ENCODE measurements at places on chromosomes 4 and X.
A peak's percentile ranks its signal among the peaks of the same experiment; 100 is the strongest.

DNA sequence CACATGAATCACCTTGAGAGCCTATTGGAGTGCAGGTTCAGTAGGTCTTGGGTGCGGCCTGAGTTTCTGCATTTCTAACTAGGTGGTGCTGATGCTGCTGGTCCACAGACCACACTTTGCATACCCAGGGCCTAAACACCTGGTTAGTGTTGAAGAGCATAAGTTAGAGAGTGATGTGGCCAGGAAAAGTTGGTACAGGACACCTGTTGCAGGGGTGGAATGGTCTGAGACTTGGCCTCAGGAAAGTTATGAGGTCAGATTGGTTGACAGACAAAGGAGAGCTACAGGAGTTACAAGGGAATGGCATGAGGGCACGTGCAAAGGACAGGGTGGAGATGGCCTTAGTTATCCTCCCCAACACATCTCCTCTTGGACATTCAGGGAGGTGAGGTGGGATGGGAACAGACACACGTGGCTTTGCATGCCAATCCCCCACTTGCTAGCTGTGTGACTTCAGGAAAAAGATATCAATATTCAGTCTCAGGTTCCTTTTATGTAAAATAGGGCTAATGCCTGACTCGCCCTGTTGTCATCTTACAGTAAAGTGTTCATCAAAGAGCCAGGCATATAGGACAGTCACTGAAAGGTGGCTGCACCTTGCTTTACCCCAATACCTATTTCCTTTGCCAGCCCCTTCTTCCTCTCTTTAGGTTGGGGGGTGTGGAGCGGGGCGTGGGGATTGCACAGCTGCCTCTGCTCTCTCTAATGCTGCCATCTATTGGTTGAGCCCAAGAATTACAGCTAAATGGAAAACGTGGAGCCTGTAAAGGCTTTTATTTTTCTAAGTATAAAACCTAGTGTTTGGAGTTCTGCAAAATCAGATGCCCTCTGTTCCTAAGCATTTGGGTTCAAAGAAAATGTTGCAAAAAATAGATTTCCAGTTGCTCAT, 47.5 kb downstream of the ATG4A start:
- no peak for DNase-seq
- H3K4me1 ChIP-seq, result no peaks in the 10 kb centered on the region
- no peak overlapping the region for H3K4me3 ChIP-seq

DNA sequence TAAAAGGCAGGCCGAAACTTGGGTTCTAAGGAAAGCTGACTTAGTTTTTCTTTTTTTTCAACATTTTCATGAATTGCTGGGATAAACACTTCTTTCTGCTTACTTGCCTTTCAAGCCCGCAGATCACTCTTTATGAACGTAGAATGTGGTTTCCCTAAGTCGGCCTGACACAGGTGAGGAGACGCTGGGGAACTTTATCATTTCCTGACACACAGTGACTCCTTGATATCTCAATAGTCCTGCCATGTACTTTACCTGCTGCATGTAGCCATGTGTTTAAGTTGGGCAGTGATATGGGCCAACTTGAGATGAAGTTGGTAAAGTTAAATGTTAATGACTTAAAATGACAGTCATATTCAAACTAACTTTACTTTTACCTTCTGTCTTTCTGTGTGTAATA, 26.6 kb upstream of the SNCA start:
- no peak overlapping the region for H3K27ac ChIP-seq
- H3K36me3 ChIP-seq, result no peaks in the 10 kb centered on the region
- no peak overlapping the region for H3K4me3 ChIP-seq

GRCh38 chr4:154998284-154998683, 210.2 kb upstream of the NPY2R start:
- H3K27me3 ChIP-seq, result peaks cover 1% of the 10 kb centered on the region
- peaks cover 3% of the 10 kb centered on the region for H3K4me1 ChIP-seq
- DNase-seq, result no peak
- H3K4me3 ChIP-seq, result no peak overlapping the region

DNA sequence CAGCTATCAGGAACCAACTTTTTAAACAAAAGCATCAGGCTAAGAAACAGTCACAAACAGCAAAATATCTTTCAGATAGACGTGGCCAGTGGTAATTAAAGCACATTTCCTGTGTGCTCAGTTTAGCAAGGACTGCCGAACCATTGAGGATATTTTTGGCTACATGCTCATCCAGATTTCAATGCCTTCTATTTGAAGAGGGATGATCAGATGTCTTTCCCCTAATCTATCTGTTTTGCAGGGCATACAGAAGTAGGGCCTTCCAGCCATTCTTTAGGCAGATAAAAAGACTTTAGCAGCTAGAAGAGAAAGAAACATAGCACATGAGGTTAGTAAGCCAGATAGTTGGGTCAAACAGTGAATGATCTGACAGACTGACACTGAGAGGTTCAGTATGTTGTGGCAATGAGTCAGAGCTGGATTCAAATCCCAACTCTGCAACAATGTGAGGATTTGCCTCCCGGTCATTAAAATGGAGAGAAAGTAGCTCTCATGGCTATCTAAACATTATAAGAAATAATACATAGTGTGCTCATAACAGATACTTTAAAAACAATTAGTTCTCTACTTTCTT, 100.0 kb upstream of the PRKG2 start:
- H3K4me1 ChIP-seq, result no peaks in the 10 kb centered on the region
- no peaks in the 10 kb centered on the region for H3K27me3 ChIP-seq
- no peak overlapping the region for H3K4me3 ChIP-seq

DNA sequence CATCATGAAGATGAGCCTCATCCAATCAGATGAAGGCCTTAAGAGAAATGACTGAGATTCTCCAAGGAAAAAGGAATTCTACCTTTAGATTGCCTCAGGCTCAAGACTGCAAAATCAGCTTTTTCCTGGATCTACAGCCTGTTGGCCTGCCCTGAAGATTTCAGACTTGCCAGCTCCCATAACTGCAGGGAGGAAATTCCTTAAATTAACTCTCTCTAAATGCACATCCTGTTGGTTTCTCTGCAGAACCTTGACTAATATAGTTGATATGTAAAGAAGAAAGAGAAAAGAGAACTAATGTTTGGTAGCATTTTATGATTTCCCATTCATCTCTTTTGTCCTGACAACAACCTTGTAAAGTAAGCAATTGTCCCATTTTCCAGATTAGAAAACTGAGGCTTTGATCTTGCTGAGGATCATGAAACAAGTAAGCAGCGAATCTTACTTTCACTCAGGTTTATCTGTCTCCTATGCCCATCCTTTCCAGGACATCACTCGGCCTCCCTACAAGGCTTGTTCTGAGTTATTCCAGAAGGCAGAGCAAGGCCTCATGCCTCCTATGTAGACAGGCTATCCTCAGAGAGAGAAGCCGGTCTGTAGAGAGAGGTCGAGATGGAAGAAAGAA, 115.0 kb upstream of the LDB2 start:
- no peak for DNase-seq
- no peaks in the 10 kb centered on the region for H3K4me1 ChIP-seq
- H3K4me3 ChIP-seq, result no peak overlapping the region
- H3K36me3 ChIP-seq, result no peaks in the 10 kb centered on the region
- no peak overlapping the region for H3K27ac ChIP-seq

- H3K36me3 ChIP-seq, result no peaks in the 10 kb centered on the region
- no peak overlapping the region for H3K27ac ChIP-seq
- DNase-seq, result no peak
- no peaks in the 10 kb centered on the region for H3K4me1 ChIP-seq
- H3K27me3 ChIP-seq, result no peaks in the 10 kb centered on the region
Measured at GRCh38 chr4:52241916-52242315, 190.8 kb downstream of the SPATA18 start.

DNA sequence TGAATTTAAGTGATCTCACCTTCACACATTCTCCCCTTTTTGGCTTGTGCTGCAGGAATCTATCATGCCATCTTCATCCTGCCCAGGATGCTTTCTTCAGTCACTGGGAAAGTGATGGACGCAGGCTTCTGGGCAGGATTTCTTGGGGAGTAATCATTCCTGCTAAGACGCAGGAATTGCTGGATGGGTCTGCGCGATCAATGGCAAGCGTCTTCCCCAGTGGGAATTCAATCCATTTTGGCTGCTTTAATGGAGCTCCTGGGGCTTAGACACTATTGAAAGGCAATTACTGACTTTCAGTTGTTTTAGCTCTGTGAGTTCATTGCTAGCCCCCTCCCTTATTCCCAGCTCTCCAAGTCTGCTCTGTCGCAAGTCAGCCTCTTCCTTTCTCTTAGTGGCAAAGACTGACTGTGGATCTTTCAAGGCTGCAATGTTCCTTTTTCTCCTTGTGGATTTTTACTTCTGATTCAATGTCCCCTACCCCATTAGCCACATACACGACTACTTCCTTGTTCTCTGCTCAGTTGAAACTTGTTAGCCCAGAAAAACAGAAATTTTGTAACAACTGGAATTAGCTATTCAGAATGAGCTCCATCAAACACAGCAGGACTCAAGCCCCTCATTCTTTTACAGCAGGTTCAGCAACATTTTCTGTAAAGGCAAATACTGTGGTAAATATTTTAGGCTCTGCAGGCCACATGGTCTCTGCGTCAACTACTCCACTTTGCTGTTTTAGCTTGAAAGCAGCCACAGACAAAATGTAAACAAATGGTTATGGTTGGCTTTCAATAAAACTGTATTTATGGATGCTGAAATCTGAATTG, 154.9 kb downstream of the ASB9 start:
- H3K4me1 ChIP-seq, result peaks cover 1% of the 10 kb centered on the region
- H3K27me3 ChIP-seq, result peaks cover 2% of the 10 kb centered on the region
- DNase-seq, result no peak
- no peaks in the 10 kb centered on the region for H3K36me3 ChIP-seq
- H3K4me3 ChIP-seq, result no peak overlapping the region

- no peaks in the 10 kb centered on the region for H3K27me3 ChIP-seq
- H3K4me3 ChIP-seq, result no peak overlapping the region
- H3K27ac ChIP-seq, result peak overlapping the region; percentile 94
Measured at GRCh38 chr4:184422378-184422777, 52.0 kb downstream of the IRF2 start.

GRCh38 chr4:161419822-161420221, 744.0 kb downstream of the FSTL5 start:
- no peak overlapping the region for H3K4me3 ChIP-seq
- no peaks in the 10 kb centered on the region for H3K27me3 ChIP-seq
- DNase-seq, result no peak
- H3K36me3 ChIP-seq, result no peaks in the 10 kb centered on the region
- H3K27ac ChIP-seq, result no peak overlapping the region

GRCh38 chr4:96955226-96955625, 1115.3 kb downstream of the PDHA2 start:
- H3K27ac ChIP-seq, result no peak overlapping the region
- no peak overlapping the region for H3K4me3 ChIP-seq
- H3K4me1 ChIP-seq, result no peaks in the 10 kb centered on the region
- no peaks in the 10 kb centered on the region for H3K36me3 ChIP-seq
- no peaks in the 10 kb centered on the region for H3K27me3 ChIP-seq

DNA sequence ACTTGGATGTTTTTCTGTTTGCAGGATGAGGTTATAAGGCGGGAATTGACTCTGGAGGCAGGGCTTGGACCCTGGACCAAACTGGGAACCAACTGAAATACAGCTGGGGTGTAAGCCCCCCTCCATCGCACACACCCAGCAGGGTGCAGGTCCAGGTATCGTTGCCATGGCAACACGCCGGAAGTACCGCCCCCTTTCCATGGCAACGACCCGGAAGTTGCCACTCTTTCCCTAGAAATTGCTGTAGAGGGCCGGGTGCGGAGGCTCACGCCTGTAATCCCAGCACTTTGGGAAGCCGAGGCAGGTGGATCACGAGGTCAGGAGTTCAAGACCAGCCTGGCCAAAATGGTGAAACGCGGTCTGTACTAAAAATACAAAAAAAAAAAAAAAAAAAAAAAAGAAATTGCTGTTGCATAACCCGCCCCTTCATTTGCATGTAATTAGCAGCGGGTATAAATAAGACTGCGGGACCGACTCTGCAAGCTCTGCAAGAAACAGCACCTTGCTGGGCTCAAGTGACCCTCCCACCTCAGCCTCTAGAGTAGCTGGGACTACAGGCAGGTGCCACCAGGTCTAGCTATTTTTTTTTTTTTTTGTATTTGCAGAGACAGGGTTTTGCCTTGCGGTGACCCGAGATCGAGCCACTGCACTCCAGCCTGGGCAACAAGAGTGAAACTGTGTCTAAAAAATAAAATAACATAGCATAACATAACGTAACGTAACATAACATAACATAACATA, 139.6 kb downstream of the CRLF2 start:
- peaks cover 4% of the 10 kb centered on the region for H3K27me3 ChIP-seq
- no peaks in the 10 kb centered on the region for H3K4me1 ChIP-seq

DNA sequence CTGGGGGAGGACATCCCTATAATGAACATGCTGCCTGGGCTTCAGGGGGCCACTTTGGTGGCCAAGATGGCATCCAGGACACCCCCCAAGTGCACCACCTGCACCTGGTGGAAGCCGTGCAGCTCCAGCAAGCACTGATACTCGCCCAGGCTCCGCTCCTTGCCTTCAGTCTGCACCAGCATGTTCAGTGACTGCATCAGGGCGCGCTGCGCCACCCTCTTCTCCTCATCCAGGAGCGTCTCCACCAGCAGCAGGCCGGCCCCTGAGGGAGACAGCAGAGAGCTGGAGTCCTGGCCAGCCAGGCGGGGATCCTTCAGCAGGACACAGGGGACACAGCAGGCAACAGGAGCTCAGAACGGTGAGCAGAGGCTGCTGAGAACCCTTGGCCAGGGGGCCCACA, 11.3 kb upstream of the SLC25A6 start:
- no peaks in the 10 kb centered on the region for H3K27me3 ChIP-seq
- peaks cover 4% of the 10 kb centered on the region for H3K36me3 ChIP-seq
- no peak for DNase-seq
- H3K27ac ChIP-seq, result no peak overlapping the region
- no peaks in the 10 kb centered on the region for H3K4me1 ChIP-seq

- DNase-seq, result no peak
- no peak overlapping the region for H3K4me3 ChIP-seq
- no peaks in the 10 kb centered on the region for H3K36me3 ChIP-seq
- H3K27ac ChIP-seq, result no peak overlapping the region
- no peaks in the 10 kb centered on the region for H3K4me1 ChIP-seq
- no peaks in the 10 kb centered on the region for H3K27me3 ChIP-seq
Measured at GRCh38 chr4:138401334-138401733, 159.2 kb upstream of the SLC7A11 start.

- no peak overlapping the region for H3K4me3 ChIP-seq
- H3K36me3 ChIP-seq, result no peaks in the 10 kb centered on the region
- H3K27me3 ChIP-seq, result peaks cover 62% of the 10 kb centered on the region
Measured at GRCh38 chr4:4854649-4855295, 4.7 kb upstream of the MSX1 start.

- H3K4me3 ChIP-seq, result no peak overlapping the region
- H3K4me1 ChIP-seq, result no peaks in the 10 kb centered on the region
- H3K27ac ChIP-seq, result no peak overlapping the region
Measured at GRCh38 chrX:45264865-45265264, 64.2 kb upstream of the DIPK2B start.

GRCh38 chr4:73446336-73446938, 10.4 kb downstream of the AFP start:
- H3K27me3 ChIP-seq, result peaks cover 4% of the 10 kb centered on the region
- DNase-seq, result no peak
- H3K4me1 ChIP-seq, result no peaks in the 10 kb centered on the region
- no peak overlapping the region for H3K4me3 ChIP-seq
- H3K36me3 ChIP-seq, result no peaks in the 10 kb centered on the region
- H3K27ac ChIP-seq, result no peak overlapping the region
